ENCODE measurements at places on chromosomes 16 and 17. TPM values are rescaled to one million over a fixed set of nuclear protein-coding genes. Genes with fewer than 3 reads are reported as not detected.

The CHST4 gene
- total RNA-seq: not detected

The KRT20 gene
- total RNA-seq: not detected

GRCh38 chr16:9970796-9971195, 211.4 kb downstream of the GRIN2A start:
- no peak for DNase-seq

The FGF11 gene
- total RNA-seq: 3.9 TPM

GRCh38 chr17:80381416-80381923, 33.5 kb upstream of the ENDOV start:
- peak; percentile 26 for DNase-seq

DNA sequence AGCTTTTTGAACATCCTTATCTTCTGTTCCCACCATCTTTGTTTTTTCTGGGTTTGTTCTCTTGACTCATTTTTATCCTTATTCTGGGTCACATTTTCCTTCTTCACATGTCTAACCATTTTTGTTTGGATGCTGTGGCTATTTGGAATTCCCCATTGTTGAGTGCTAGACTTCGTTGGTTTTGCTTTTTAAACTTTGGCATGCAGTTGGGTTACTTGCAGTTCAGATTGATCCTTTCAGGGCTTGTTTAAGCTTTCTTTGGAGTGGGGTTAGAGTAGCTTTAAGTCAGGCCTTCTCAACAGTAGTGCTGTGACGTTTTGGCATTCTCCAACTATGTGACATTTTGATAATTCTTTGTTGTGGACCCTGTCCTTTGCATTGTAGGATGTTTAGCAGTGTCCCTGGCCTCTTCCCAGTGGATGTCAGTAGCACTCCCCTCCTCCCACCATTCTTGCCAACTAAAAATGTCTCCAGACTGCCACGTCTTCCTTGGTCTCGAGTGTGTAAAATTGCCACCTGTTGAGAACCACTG, 21.1 kb downstream of the PRMT7 start:
- DNase-seq: no peak

The TCAP gene
- total RNA-seq: 4,725 TPM

DNA sequence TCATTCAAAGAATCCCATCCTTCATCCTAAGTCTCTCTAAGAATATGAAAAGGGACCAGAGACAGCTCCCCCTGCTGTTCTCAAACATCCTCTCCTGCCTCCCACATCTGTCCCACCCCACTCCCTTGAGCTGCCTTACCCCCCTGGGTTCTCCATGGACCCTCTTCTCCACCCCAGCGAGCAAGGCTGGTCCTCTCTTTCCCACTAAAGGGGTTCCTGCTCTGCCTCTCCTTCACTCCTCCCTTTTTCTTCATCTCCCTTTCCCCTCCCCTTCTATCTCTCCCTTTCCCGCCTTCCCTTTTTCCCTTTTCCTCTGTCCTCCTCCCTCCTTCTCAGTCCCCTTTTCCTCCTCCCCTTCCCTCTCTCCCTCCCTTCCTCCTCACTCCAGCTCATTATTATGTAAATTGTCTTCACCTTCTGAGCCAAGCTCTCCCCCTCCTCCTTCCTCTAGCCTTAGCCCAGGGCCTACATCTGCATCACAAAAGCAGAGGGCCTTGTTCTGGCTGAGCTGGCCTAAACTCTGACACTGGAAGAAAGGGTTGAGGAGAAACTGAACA, 90.0 kb downstream of the GNAO1 start:
- DNase-seq: no peak

- DNase-seq: no peak
These were observed 8.3 kb downstream of the WSCD1 start for GRCh38 chr17:6078458-6078871.

DNA sequence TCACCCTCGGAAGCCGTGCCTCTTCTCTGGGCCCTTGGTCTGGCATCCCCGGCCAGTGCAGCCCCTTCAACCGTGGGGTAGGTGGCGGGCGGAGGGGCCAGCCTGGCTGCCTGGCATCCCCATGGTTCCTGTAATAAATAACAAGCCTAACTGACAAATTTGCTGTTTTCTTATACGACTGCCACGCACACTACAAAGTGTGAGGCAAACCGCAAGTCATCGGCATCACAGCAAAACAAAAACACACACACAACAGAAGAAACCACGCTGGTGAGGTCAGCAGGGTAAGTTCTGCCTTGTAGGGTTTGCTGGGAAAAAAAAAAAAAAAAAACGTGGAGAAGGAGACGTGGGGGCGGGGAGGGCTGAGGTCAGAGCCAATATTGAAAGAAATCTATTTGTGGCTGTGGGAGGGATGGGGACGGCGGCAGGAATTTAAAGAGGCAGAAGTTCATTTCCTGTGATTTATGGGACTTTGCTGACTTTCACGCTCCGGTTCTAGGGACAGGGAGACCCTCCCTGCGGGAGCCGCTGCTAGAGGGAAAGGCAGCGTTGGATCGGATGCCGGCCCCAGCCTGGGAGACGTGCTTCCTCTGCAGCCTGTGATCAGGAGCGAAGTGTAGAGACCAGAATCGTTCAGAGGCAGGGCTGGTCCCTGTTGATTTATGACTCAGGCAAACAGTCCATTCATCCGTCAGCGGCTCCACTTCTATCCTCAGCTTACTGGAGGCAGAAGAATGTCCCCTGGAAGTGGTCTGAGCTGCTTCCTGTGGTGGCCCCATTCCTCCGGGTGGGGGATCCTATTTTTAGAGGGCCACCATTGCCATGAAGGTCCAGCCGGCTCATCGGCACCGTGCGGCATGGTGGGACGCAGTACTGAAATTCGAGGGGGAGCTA, 162.8 kb downstream of the FOXL1 start:
- DNase-seq: no peak

Data from cardiac septum (tissue), 1 donor.